NCI-H1930 (cell line): ENCODE measurements at places on chromosomes 6 and 20.
A peak's percentile ranks its signal among the peaks of the same experiment; 100 is the strongest.

- DNase-seq: no peak
These were observed 13.4 kb downstream of the LINC00237 start for GRCh38 chr20:21092806-21093205.

DNA sequence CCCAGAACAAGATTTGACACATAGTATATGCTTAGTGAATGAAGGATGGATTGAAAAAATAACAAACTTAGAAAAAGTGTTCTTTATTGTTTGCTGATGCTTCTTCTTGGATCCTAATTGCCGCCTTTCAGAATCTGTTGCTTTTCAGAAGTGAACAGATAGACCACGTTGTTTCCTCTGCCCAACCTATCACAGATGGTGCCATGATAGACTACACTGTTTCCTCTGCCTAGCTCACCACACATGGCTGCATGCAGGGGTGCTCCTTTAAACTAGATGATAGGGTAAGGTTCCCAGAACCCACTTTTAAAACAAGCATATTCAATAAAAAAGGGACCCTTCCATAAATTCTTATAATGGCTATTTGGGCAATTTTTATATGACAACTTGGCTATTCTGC lies 4.6 kb upstream of the RGS17 start:
- no peak for DNase-seq

- DNase-seq: no peak
These were observed 172.1 kb downstream of the MTFR2 start for GRCh38 chr6:136077834-136078576.

DNA sequence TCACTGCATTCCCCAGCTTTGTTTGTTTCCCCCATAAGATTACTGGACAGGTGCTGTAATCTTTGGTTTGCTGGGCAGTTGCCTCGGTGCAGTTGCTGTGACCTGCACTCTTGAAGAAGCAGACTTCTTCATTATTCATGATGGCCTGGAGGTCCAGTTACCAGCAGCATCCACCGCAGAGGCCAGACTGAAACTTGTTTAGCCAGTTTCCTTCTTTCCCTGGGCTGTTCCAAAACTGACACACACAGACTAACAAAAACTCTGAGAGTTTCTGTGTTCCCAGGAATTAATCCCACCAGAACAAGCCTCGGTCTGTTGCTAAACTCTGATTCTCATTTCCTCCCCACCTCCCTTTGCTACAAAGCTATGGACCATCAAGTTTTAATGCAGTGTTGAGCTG lies 144.1 kb downstream of the QRSL1 start:
- no peak for DNase-seq

GRCh38 chr6:136408204-136408603 lies 118.6 kb upstream of the BCLAF1 start:
- DNase-seq: no peak

- no peak for DNase-seq
These were observed 103.1 kb upstream of the TBX18 start for GRCh38 chr6:84867521-84867920.

DNA sequence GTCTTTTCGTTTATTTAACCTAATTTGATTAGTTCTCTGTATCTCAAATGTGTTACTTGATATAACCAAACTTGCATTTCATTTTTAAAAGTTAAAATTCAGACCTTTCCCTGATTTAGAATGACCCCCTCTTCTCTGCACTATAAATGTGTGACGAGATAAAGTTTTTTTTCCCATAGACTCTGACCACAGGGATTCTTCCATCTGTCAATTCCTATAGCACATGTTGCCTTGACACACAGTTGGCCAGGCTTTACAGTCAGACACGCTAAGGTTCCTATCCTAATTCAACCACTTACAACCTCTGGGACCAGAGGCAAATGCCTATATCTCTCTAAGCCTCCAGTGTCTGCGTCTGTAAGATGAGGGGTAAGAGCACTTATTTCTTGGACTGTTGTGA lies 40.6 kb downstream of the KCNS1 start:
- no peak for DNase-seq

DNA sequence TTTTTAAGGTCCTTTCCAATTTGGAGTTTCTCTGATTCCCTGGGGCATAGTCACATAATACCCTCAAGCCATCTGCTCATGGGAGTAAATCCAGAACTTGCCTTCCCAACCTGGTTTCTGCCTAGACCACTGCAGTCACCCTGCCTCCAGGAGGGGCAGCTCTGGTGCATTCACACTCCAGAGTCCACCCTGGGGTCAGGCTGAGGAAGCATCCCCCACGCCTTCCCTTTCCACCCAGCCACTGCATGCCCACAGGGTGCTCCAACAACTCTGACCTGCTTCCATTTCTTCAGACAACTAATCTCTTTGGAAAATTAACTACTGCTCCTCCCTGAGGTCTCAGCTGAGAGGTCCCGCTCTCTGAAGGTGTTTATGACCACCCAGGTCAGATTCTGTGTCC lies 211.4 kb upstream of the RIN2 start:
- DNase-seq: no peak

DNA sequence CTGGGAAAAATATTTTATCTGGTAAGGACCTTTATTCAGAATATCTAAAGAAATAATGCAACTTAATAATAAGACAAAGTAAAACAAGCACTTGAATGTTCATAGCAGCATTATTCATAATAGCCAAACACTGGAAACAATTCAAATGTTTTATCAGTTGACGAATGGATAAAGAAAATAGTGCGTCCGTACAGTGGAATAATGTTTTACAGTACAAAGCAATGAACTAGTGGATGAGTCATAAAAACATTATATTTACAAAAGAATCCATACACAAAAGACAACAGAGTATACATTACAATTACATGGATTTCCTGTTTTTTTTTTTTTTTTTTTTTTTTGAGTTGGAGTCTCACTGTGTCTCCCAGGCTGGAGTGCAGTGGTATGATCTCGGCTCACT lies 12.7 kb downstream of the SMAP1 start:
- DNase-seq: no peak

DNA sequence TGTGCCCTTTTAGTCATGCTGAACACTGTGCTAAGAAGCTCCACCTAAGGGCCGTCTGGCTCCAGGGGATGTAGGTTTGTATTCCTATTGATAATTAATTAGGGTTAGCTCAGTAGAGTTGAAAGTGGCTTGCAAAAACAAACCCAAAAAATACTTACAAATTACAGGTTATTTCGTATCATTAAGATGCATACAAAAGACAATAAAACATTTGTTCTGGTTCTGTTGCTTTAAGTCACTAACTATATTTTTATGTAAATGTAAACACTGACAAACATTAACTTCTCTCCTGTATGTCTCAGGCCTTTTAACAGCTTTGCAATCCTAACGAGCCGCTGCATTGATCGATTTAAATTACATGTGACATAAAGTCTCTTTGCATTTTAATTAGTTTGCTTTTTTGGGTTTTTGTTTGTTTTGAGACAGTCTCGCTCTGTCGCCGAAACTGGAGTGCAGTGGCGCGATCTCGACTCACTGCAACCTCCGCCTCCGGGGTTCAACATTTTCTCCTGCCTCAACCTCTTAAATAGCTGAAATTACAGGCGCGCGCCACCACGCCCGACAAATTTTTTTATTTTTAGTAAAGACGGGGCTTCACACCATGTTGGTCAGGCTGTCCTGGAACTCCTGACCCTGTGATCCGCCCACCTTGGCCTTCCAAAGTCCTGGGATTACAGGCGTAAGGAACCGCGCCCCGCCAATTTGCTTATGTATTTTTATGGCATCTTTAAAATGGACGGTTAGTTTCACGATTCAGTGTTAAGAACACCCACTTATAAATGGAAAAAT lies 110.9 kb downstream of the HFE start:
- peak; percentile 26 for DNase-seq

DNA sequence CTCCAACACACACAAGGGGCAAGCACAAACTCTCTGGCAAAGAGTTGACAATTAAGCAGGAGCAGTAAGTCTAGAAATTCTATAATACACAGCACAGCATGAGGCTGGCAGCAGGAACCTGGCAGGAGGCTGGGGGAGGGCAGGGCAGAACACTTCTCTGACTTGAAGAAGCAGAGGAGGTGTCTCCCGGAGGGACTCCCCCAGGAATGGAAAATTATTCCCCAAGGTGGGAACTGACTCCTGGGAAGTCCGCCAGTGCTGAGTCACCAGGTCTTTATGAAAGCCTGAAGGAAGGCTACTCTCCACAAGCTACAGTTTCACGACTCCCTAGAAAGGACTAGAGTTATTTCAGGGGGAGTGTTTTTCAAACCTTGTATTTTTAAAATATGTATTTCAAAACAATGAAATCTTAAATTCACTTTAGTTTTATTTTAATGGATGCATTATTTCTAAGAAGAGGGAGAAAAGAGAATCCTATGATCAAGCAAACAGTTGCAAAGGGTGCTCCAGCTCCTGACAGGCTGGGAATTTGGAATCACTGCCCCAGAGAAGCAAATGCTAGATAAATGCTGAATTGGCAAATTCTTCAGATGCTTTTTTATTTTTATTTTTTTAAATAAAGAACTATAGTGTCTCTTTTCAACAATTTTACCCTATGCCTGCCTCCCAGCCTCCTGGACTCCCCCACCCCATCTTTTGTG lies 192.8 kb downstream of the LY86 start:
- DNase-seq: no peak

DNA sequence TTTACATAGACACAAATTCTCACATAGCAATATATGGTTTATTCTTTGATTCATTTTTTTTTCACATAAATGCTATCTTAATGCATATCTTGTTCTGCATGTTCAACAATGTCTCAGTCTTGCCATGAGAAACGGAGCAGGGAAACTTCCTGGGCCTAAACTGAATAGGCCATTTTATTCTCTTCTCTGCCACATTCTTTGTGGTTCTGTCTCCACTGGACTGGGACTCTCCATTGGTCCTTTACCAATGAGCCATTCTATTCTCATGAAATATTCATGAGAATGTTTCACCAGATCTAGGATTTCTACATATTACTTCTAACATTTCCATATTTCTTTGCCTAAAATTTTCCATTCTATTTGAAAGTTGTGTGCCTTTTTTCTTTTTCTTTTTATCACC lies 42.8 kb downstream of the LAMA2 start:
- DNase-seq: no peak

DNA sequence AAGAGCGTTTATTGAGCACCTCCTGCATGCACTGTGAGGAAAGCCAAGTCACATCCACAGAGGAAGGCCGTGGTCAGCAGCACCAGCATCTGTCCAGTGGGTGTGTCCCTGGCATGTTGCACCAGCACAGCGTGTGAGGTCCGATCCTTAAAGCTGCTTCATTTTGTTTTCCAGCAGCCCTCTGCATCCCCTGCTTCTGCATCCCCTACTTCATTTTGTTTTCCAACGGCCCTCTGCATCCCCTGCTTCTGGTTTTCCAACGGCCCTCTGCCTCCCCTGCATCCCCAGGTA lies 147.8 kb downstream of the SYCP2 start:
- DNase-seq: no peak

- DNase-seq: no peak
These were observed 418.6 kb upstream of the MAN1A1 start for GRCh38 chr6:119768201-119768600.

DNA sequence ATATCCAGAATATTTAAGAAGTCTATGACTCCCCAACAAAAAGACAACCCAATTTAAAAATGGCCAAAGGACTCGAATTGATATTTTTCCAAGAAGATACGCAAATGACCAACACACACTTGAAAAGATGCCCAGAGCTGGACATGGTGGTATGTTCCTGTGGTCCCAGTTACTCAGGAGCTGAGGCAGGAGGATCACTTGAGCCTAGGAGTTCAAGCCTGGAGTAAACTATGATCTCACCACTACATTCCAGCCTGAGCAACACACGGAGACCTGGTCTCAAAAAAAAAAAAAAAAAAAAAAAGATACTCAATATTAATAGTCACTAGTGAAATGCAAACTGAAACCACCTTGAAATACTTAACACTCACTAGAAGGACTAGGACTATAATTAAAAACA lies 12.2 kb upstream of the ARMC2 start:
- no peak for DNase-seq

DNA sequence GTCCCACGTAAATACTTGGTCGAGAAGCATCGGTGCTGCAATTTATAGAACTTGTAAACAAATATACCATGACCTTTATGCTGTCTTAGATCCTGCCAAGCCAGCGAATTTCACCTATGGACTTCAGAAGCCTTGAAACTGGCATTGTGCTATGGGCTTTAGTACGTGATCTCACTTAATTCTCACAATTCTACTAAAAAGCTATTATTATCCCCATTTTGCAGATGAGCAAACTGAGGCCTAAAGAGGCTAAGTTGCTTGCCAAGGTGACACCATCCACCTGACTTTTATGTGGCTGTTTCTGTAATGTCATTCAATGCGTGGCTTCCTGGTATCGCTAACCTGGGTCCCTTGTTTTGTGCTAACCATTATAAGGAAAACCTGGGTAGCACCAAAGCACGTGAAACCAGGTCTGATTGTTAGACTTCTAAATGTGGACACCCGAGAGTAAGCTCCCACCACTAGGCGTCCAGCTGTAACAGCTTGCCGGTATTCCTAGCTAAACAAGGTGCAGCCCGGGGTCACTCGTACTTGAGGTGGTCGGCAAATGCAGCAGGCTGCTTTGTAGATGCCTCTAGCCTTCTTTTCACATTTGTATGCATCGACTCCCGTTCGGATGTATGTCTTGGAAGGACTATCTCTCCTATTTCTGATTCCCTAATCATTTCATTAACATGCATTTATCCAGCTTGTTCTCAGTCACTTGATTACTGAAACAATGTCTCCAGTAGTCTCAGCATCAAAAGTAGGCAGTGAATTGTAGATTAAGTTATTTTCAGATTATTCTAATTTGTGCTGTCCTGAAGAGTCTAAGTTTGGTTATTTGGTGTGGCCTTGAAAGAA lies 1.1 kb downstream of the SYNJ2 start:
- no peak for DNase-seq

DNA sequence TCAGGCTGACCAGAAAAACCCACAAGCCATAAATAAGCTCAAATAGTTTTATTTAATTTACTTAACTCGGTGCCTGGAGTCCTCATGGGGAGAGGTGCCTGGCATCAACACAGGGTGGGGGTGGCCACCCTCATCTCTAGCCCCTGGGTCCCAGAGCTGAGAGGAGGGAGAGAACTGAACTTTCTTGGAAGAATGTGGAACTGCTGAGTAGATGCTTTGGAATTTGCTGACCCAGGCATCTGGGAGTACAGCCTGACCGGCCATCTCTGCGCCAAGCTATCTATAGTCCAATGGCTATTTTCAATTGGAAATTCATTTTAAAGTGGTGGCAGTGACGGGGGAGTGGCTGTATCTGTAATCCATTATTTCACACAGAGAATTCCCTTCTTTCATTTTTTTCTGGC lies 104.8 kb downstream of the CDH26 start:
- DNase-seq: no peak

- no peak for DNase-seq
These were observed 10.9 kb downstream of the JAG1 start for GRCh38 chr20:10662661-10663458.

- no peak for DNase-seq
These were observed 29.2 kb downstream of the SGK1 start for GRCh38 chr6:134288538-134289203.

GRCh38 chr6:19723545-19723944 lies 113.6 kb upstream of the ID4 start:
- no peak for DNase-seq

GRCh38 chr20:32516583-32517517 lies 68.3 kb downstream of the NOL4L start:
- no peak for DNase-seq

- DNase-seq: no peak
These were observed 6.6 kb downstream of the SRSF6 start for GRCh38 chr20:43464219-43464790.

- DNase-seq: no peak
These were observed 89.0 kb downstream of the NRSN1 start for GRCh38 chr6:24214984-24215383.
